ENCODE measurements at places on chromosomes 1 and 21. TPM values are rescaled to one million over a fixed set of nuclear protein-coding genes. Genes with fewer than 3 reads are reported as not detected.

TMEM50A gene
- polyA plus RNA-seq, result 61.2 TPM

RGS7 gene
- polyA plus RNA-seq, result 0.27 TPM

TPTE gene
- 0.16 TPM for polyA plus RNA-seq

MSH4 gene
- polyA plus RNA-seq, result 0.07 TPM

GLIS1 gene
- polyA plus RNA-seq, result not detected

UCK2 gene
- 12.8 TPM for polyA plus RNA-seq

OR2L5 gene
- polyA plus RNA-seq, result not detected

ZNF648 gene
- polyA plus RNA-seq, result 0.12 TPM

ITGB2 gene
- polyA plus RNA-seq, result 31.1 TPM

PLA2G2D gene
- polyA plus RNA-seq, result not detected

ETV3L gene
- polyA plus RNA-seq, result not detected

SH2D1B gene
- not detected for polyA plus RNA-seq

LCE3E gene
- not detected for polyA plus RNA-seq

HRNR gene
- not detected for polyA plus RNA-seq

TAS1R3 gene
- not detected for polyA plus RNA-seq

ZNF691 gene
- polyA plus RNA-seq, result 12.7 TPM

FHAD1 gene
- polyA plus RNA-seq, result 0.65 TPM

SYCP1 gene
- polyA plus RNA-seq, result not detected

L1TD1 gene
- polyA plus RNA-seq, result 0.05 TPM

C1orf115 gene
- polyA plus RNA-seq, result 23.8 TPM

MRAP gene
- 1.9 TPM for polyA plus RNA-seq

Measured in ovary (tissue), 10 donors.